HEK293T (cell line): ENCODE measurements at places on chromosomes 4 and X.

- no peak for DNase-seq
Measured at GRCh38 chr4:59973492-59973891, 1226.6 kb upstream of the ADGRL3 start.

GRCh38 chrX:150842198-150842685 is 56.2 kb downstream of the CD99L2 start:
- no peak for DNase-seq

DNA sequence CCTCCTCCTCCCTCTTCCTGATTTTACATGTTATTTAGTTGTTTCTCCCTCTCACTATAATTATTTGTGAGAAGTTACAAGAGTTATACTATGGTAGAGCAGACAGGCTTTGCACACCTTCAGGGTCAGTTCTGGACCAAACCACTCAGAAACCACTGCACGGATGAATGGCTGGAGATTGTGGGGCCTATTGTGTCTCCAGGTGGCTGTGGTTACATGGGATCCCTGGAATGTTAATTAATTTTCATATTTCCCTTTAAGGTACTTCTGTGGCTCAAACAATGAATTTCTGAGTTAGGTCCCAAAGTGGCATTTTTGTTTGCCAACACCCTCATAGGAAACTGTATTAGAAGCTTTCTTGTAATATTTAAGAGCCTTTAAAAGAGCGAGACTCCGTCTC is 151.9 kb downstream of the BMPR1B start:
- DNase-seq = no peak

DNA sequence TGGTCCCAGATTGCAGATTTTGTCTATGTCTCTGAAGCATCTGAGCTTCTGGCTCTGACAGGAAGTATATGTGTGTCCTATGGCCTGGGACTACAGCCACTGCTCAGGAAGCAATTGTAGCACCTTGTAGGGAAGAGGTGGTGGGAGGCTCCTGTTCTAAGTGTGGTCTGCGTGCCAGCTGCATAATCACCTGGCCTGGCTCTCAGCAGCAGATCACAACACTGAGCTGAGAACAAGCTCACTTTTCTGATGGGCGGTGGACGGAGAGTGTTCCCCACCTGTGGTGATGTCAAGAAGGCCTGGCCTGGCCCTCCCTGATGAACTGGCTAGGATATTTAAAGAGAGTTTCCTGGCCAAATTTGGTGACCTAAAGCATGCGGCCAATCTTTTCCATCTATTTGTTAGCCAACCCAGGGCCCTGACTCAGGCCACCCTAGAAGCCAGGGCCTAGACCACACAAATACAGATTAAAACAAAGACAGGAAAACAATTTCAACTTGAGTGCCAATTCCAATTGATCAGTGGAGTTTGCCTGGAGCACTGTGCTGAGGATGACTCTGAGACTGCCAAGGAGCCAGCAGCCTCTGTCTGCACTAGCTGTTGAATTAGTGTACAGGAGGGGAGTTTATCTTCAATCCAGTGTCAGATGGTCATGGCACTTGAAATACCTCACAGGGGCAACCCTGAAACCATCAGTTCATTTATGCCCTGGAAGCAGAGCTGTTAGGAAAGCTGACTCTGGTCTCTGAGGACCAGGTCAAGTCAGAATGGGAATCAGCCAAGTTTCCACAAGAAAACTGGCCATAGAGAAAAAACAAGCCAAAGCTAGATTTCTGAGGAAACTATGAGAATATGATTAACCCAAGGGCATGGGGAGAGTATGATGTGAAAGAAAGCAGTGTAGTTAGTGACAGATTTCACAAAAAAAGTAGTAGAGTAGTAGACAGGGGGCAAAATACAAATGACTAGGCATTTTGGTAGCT is 47.4 kb downstream of the PRDM5 start:
- DNase-seq = no peak

DNA sequence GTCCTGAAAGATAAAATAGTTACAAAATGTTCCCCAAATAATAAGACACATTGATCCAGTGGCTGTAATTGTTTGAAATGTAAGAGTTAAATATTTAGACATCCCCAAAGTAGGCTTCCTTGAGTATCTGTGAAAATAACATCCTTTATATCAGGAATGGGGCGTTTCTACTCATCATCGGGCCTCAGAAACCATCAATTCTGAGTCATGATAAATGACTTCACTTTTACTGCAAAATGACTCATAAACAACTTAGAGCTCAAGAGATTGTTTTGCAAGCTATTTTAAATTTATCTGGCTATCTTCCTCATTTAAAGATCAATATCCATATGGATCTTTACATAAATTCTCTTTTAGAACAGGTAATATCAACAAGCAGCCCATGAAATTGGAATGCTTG is 369.4 kb upstream of the CNKSR2 start:
- no peak for DNase-seq

DNA sequence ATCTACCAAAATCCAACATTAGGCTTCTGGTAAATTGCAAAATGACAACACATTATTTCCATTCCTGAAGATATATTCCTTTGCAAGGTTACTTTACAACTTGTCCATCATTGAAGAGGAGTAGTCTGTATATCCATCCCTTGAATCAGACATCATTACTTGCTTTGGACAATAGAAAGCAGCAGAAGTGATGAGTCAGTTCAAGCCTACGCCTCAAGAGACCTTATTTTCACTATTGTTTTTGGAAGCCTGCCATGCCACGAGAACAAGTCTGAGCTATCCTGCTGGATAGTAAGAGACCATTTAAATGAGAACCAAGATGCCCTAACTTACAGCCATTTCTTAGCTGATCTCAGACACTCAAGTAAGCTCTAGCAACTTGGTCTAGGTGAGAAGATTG is 246.0 kb upstream of the HHIP start:
- DNase-seq = no peak

GRCh38 chr4:71992571-71993312 is 39.1 kb upstream of the NPFFR2 start:
- no peak for DNase-seq

- DNase-seq = peak; percentile 58
Measured at GRCh38 chrX:74422576-74423288, 1.4 kb downstream of the SLC16A2 start.

DNA sequence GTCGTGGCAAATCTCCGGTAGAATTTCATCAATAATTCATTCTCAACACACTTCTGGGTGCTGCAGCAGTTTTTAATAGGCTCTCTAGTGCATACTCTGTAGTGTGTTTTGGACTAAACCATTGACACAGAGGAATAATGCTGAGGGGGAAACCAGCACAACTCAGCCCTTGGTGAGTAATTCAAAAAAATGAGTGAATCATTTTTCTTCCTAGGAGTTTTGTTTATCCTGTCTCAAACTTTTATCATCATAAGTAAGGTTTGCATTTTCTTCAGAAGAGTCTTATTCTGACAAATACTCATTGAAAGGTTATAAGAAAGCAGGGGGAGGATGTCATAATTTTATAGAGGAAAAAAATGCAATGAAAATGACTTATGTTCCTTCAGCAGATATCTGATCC is 2542.7 kb downstream of the PCDH7 start:
- peak; percentile 3 for DNase-seq

- DNase-seq = no peak
Measured at GRCh38 chr4:80387390-80388283, 52.1 kb downstream of the CFAP299 start.

DNA sequence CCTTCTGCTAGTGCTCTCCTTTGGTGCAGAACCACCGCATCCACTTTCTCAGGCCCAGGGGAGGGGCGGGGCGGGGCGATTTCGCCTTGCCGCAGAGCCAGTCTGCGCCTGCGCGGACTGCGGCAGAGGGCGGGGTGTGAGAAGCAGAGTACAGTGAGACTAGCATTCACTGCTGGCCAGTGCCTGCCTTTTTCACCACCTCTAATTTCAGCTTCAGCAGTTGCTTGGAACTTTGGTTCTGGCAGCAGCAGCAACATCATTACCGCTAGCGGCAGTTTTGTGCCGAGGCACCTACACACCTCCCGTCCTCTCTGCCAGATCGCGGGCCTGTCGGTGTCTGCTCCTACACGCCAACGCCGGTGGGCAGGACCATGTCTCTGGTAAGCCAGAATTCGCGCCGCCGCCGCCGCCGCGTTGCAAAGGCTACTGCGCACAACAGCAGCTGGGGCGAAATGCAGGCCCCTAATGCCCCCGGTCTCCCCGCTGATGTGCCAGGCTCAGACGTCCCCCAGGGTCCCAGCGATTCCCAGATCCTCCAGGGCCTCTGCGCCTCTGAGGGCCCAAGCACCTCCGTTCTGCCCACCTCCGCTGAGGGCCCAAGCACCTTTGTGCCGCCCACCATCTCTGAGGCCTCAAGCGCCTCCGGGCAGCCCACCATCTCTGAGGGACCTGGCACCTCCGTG is at the start of gene MAGEE1:
Gene MAGEE1, plus strand, starts transcription at position 151 of the 683 bp plus-strand sequence. Its CDS starts 221 bp downstream, at position 372.
- DNase-seq = peak; percentile 76

- no peak for DNase-seq
Measured at GRCh38 chr4:10171055-10171454, 54.5 kb upstream of the WDR1 start.

DNA sequence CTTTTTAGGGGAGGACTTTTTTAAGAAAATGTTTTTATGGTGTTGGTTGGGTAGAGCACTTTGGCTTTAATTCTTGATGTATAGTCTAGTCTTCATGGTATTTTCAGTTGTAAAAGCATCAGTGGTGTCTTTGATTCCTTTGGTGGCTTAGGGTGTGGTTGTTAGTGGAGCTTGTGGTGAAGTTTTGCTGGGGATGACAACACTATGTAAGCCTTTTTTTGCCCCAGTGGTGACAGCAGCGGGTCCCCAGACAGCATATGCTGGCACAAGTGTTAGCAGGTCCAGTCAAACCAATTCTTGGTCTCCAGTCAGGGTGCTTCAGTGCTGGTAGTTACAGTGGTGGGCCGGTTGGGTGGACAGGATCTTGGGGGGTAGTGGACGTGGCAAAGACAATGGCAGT is 52.0 kb downstream of the CHIC1 start:
- DNase-seq = no peak

GRCh38 chrX:111779582-111779981 is 96.4 kb upstream of the TRPC5OS start:
- DNase-seq = no peak

GRCh38 chrX:134172588-134173259 is 64.3 kb upstream of the CCDC160 start:
- no peak for DNase-seq

DNA sequence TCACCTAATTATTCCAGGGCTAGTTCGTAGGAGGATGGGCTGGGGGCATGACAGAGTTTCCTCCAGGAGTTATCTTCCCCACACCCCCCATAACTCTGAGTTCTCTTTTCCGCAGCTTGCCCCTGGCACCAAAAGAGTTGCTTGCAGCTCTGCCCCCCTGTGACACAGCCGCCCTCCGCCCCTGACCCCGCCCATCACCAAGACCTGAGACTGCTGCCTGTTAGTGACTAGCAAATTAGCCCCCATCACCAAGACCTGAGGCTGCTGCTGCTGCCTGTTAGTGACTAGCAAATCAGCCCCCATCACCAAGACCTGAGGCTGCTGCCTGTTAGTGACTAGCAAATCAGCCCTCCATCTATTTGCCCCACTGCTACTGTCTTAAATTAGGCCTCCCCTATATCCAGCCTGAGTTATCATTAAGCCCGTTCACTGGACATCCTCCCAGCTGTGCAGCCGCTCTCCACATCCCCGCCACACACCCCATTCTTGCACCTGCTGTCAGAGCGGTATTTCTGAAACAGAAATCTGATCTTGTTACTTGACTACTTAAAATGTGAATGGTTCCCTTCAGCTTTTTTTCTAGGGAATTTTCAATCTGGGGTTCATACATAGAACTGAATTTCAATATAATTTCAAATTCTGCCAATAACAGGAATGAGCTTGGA is 1.5 kb upstream of the PAPSS1 start:
- DNase-seq = no peak

GRCh38 chr4:156158747-156159146 is 205.1 kb upstream of the CTSO start:
- no peak for DNase-seq

- DNase-seq = peak; percentile 15
Measured at GRCh38 chr4:105147553-105148161, 981 bp downstream of the TET2 start.

- no peak for DNase-seq
Measured at GRCh38 chr4:27009539-27009938, 148.9 kb downstream of the STIM2 start.

- no peak for DNase-seq
Measured at GRCh38 chrX:1656379-1656778, 41.5 kb downstream of the ASMT start.

- no peak for DNase-seq
Measured at GRCh38 chr4:98771959-98772632, 113.7 kb upstream of the TSPAN5 start.

DNA sequence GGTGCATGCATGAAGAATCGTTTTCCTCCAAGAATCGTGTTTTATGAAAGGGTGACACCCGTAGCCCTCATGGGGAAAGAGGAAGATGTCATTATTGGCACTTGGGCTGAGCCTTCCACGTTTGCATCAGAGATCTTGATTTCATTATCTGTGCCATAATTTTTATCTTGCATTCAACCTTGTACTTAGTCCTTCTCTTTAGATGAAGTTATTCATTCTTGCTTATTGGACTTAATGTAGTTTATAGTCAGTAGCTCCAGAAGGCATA is 66.8 kb downstream of the GAB1 start:
- DNase-seq = no peak

GRCh38 chr4:71201817-71202576 is 136.8 kb upstream of the SLC4A4 start:
- no peak for DNase-seq

DNA sequence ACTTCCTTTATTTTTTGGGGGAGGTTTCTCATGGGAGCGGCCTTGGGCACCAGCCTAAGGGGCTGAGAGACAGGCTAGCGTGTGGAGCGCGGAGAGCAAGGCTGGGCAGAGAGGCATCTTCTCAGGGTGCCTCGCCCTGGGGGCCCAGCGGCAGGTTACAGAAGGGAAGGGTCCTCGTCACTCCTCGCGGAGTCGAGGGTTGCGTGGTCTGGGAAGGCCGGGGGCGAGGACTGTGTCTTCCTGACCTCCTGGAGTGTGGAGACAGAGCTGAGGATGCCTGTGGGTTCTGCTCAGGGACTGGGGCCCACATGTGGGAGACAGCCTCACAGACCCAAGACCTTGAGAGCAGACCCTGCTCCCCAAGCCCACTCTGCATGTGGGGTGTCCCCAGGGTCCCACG is 79.6 kb upstream of the LRPAP1 start:
- no peak for DNase-seq

GRCh38 chr4:159229164-159229563 is 126.3 kb downstream of the RAPGEF2 start:
- no peak for DNase-seq

GRCh38 chr4:27714073-27714472 is 853.4 kb downstream of the STIM2 start:
- DNase-seq = no peak

DNA sequence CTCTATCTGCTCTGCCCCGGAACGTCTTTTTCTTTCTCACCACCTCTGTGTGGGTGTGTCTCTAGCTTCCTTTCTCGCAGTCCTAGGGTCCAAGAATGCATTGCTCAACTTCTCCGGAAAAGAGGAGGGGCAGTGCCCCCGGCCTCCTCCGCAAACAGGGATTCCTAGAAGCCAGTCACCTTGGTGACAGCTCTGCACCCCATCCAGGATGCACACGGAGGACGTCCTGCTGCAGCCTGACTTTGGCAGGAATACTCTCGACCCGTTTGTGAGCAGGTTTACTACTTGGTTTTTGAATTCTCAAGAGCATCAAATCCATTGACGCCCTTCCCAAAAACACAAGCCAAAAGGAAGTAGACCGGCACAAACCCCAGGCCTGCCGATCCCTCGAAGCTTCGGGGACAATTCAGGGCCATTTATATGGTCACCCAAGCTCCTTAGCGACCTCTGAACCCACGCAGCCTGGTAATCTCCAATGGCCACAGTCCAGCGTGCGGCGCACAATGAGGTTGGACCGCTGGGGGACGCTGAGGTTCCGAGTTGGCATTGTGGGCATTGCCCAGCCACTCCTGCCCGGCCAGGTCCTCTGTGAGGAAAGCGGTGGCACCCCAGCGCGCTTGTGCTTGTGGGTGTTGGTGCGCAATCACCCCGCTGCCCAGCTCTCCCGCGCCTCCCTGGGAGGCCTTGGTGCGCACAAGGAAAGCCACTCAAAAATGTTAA is 9.8 kb downstream of the NKX3-2 start:
- no peak for DNase-seq
